GM04503 (cell line): ENCODE measurements at places on chromosomes 7 and 10.

- no peak for DNase-seq
These were observed 213.9 kb upstream of the SH2B2 start for GRCh38 chr7:102072636-102073209.

DNA sequence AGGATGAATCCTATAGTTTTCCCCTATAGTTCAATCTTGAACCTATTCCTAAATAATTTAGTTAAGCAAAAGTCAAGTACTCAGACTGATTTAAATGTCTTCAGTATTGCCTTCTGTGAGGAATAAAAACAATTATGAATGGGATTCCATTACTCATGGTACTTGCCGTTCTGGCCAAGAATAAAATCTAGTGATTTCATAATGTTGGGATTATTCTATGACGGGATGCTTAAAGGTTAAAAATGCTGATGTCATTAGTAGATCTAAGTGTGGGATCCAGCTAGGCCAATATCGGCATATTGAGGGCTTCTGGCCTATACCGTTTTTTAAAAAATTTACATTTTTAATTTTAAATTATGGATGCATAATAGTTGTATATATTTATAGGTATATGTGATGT lies 5.3 kb downstream of the BPGM start:
- DNase-seq = no peak

GRCh38 chr7:33517191-33517590 lies 387.8 kb downstream of the BBS9 start:
- no peak for DNase-seq

- peak; percentile 1 for DNase-seq
These were observed 303.4 kb downstream of the PCLO start for GRCh38 chr7:82859106-82859850.
